Stimulated activated CD8-positive, alpha-beta memory T cell treated with anti-CD3 and anti-CD28 coated beads, Interleukin-15, amount 100 ng/mL, for 24 hours (primary cell): ENCODE measurements at places on chromosomes 1 and 21.

DNA sequence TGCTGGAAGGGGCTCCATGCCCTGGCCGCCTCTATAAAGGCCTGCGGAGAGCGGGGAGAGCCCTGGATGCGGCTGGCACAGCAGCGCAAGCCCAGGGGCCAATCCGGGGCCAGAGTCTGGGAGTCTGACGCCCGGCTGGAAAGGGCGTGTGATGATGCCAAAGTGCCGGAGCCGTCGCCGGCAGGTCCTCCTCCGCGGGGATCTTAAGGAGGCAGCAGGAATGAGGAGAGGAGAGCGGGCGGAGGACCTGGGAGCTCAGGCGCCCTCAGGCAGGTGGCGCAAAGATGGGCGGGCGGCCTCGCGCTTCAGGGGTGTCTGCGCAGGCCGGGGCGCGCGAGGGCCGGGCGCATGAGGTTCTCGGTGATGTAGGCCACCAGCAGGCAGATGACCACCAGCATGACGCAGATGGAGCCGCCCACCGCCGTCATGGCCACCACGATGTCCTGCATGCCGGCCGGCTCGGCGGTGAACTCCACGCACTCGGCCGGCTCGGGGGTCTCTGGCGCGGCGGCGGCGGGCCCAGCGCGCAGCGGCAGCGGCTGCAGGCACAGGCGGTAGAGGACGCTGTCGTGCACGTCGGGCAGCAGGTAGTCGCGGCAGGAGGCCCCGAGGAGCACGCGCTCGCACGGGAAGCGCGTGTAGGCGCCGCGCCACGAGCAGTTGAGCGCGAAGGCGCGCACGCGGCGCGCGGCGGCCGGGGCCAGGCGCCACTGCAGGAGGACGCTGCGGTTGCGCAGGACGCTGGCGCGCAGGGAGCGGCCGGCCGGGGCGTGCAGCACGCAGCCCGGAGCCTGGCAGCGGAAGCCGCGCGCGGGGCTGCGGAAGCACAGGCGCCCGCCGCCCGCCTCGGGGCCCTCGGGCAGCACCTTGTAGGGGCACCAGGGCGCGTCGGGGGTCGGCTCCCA lies 653 bp downstream of the FNDC10 start:
- no peak for DNase-seq

GRCh38 chr21:38494251-38494642 lies 4.0 kb downstream of the ERG start:
- no peak for DNase-seq

DNA sequence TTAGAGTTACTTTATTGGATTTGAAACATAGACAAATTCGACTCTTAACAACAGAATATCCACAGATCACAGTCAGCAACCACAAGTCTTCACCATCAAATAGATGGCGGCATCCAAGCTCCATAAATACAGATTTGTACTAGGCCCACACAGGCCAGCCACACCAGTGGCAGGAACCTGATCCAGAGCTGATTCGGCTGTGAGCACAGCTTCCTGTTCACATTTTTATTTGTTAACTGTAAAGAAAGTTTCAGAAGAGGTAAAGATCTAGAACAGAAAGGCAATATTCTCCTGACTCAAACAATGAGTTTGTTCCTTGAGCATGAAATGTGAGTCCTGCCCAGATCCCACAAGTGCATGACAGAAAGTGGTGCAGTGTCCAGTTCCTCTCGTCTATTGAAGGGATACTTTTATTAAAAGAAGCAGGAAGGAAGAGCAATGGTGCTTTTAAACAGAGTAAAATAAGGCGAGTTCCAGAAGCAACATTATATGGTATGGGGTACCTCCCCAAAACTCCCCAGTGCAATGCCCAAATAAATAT lies 205.8 kb downstream of the SLC45A1 start:
- no peak for DNase-seq

DNA sequence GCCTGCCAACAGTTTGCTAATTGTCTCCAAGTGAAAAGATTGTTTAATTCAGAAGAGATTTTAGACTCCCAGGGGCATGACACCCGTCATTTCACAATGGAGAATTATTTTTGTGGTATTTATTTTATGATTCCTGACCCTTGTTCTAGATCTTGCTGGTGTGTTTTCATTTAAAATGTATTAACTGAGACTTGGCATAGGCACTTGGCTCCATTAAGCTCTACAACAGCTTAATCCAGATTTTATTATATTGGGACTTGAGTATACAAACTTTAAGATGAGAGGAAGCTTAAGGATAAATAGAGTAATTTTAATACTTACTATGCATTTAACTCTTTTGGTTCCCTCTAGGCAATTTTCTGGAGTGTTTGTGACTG lies 101.3 kb upstream of the KCNE2 start:
- DNase-seq = no peak
